Activated T-cell treated with anti-CD3 and anti-CD28 coated beads for 4 hours (primary cell): ENCODE measurements at places on chromosomes 2 and 18.
A peak's percentile ranks its signal among the peaks of the same experiment; 100 is the strongest.

- no peak for DNase-seq
Observed at GRCh38 chr2:121884511-121884921, 129.1 kb downstream of the TSN start.

DNA sequence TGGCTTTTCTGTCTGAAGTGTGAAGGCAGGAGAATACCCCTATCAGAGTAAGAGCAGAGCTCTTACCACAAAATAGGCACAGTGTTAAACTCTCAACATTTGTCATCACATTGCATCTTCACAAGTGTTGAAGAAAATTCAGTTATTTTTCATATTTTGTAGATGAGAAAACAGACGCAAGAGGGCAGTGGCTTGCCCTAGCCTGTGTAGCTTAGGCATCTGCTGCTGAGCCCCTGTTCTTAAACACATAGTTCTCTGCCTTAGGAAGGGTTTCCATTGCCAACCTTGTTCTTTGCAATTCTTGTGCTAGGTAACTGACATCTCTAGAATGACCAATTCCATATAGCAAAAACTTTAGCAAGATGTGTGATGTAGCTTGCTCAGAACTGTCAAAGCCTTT, 112.7 kb upstream of the RMDN2 start:
- DNase-seq = no peak

- DNase-seq = no peak
Observed at GRCh38 chr18:26655525-26656430, 107.4 kb upstream of the KCTD1 start.

GRCh38 chr18:13003466-13003896, 12.3 kb downstream of the CEP192 start:
- DNase-seq = no peak

DNA sequence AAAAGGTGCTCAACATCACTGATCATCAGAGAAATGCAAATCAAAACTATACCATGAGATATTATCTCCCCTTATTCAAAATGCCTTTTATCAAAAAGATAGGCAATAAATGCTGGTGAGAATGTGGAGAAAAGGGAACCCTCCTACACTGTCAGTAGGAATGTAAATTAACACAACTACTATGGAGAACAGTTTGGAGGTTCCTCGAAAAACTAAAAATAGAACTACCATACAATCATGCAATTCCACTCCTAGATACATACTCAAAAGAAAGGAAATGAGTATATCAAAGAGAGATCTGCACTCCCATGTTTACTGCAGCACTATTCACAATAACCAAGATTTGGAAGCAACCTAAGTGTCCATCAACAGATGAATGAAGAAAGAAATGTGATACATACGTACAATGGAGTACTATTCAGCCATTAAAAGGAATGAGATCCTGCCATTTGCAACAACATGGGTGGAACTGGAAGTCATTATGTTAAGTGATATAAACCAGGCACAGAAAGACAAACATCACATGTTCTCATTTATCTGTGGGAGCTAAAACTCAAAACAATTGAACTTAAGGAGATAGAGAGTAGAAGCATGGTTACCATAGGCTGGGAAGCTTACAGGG, 63.8 kb downstream of the MAP4K3 start:
- no peak for DNase-seq

DNA sequence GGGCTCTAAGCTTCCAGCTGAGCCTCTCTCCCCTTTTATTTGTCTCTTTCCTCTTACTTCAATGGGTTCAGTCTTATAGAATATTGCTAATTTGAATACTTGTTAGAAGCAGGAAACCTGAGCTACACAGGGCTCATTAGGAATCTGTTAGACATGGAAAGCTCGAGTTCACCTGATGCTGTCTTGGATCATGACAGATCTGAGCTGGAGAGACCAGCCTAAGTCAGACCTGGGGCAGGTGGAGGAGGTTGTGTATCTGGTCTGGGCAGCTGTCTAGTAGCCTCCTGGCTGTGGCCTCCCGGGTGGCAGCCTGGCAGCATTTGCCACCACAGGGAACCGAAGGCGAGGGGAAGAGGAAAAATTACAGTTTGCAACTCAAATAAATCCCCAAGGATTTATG, 185.9 kb downstream of the ICOS start:
- no peak for DNase-seq

DNA sequence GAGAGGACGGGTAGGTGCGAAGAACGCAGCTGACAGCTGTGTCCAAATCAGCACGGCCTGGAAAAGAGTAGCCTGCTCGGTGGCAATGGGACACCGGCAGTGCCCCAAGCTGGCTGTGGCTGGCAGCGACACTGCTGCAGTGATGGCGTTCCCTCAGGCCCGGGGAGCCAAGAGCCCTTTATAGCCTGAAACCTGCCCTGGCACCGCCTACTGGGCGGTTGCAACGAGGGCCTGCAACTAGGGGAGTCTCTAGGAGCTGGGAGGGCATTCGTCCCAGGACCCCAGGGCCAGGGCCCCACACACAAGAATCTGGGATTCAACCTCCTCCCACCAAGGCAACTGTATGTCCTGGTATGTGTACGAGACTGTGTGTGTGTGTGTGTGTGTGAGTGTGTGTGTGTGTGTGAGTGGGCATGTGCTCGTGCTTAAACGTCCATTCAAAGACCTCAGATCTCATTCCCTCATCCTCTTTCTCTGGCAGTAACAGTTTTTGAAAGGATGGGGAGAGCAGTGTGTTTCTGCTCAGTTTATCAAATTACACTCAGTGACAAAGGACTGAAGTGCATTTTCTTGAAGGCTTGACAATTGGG, 6.8 kb upstream of the CYP26B1 start:
- no peak for DNase-seq

- no peak for DNase-seq
Observed at GRCh38 chr2:198441246-198441645, 636.9 kb downstream of the PLCL1 start.

DNA sequence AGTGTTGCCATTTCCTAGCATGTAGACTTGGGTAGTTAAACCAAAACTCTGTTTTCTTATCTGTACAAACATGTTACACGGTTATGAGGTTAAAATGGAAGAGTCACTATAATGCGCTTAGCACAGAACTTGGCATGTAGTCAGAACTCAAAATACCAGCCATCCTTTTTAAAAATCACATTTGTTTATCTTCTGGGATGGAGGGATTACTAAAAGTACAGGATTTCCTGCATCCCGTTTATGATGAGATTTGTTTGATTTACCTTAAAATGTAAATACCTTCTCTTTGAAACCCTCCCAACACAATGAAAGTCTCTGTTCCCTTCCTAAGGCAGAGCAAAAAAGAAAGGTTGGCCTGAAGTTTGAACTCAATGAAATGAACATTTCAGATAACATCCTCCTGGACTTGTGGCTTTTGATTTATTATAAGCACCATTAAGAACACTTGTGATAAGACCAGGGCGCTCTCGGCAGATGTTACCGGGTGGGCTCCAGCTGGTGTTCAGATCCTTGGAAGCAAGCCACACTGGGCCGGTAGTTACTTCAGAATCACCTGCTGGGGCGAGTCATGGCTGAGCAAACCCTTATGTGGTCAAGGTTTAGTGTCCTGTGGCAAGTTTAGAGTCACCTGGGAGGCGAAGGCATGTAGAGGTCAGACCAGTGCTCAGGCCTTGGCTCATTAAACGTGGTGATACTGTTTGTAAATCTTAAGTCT, 105.7 kb downstream of the MGAT5 start:
- no peak for DNase-seq

DNA sequence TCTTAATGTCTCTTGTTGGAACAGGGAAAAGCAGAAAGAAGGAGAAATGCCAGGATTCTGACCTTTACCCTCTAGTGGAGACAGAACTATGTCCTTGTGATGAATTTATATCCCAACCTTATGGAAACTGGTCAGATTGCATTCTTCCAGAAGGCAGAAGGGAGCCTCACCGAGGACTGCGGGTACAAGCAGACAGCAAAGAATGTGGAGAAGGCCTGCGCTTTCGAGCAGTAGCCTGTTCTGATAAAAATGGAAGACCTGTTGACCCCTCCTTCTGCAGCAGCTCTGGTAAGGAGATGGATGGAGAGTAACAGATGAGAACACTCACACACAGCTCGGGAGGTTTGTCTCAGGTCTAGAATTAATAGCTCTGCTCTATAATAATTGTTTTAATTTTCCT, 552.7 kb upstream of the HNMT start:
- no peak for DNase-seq

DNA sequence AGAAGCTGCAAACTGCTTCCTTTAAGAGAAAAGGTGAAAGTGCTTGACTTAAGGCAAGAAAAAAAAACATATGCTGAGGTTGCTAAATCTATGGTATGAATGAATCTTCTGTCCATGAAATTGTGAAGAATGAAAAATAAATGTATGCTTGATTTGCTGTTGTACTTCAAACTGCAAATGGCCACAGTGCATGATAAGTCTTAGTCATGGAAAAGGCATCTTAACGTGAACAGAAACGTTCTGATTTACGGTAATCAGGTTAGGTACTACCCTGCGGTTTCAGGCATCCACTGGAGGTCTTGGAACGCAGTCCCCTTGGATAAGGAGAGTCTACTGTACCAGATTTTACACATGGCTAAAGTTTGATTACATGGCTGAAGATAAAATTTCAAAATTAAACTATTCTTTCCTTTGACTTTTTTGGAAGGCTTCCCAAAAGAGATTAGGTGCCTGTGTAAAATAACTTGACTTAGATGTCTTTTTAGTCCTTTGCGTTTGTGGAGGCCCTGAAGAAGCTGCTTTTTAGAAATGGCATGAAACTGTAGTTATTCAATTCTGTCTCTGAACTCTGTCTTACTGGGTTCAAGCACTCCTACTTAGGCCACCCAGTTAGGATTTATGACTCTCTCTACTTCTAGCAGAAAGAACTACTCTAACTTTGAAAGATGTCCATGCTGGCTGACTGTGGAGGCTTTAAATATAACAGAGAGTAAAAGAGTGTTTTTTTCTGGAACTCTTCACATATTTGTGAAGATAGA, 35.9 kb upstream of the SCN9A start:
- no peak for DNase-seq

GRCh38 chr2:28684142-28684858, 67.3 kb upstream of the PPP1CB start:
- DNase-seq = no peak

DNA sequence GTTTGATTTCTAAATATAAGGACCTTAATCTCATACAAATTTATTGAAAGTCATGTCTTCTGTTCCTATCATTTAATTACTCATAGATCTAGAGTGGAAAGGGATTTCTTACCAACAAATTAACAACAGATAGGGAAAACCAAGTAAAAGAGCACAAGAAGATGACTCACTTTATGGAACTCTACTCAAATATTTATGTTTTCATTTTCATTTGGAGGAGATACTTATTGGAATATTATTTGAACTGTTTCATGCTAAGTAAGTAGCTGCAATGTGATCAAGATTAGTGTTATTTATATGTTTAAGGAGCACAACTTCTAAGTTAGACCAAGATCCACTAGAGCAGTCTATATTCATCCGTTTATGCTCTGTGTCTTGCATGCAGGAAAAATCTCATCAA, 1.3 kb downstream of the NT5C1B start:
- no peak for DNase-seq

DNA sequence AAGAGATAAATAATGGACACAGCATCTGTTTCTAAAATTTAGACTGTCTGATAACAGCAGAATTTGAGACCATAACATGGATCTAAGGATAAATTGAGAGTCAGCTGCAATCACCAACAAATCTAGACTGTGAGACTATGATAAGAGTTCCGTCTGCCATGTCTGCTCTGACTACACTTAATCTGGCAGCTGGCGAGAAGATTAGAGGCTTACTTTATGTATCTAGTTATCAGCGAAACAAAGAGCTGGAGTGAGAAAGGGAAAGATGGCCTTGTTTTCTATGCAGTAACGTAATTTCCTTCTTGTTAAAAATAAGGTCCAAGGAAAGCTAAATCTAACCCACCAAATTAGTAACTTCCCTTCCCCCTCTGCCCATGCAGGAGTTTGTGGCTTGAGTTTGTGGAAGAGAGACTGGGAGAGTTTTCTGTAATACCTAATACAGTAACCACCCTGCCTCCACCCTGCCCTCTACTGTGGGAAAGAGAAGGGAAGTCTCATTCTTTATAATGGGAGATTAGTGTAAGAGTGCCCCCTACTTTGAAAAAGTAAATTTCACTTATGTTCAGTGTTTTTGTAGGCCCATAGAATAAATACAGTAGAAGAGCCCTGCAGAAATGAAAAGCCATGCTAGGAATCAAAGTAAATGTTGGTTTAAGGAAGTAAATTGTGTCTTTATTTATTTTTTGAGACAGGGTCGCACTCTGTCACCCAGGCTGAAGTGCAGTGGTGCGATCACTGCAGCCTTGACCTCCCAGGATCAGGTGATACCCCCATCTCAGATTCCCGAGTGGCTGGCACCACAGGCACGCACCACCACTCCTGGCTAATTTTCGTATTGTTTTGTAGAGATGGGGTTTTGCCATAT, 27.5 kb downstream of the EML4 start:
- DNase-seq = peak; percentile 24
